Tibial nerve (tissue), 4 donors: ENCODE measurements at places on chromosomes 1 and 21. TPM values are rescaled to one million over a fixed set of nuclear protein-coding genes. Genes with fewer than 3 reads are reported as not detected.

GRCh38 chr1:175072099-175072951 is 4.7 kb downstream of the TNN start:
- no peak for DNase-seq

DNA sequence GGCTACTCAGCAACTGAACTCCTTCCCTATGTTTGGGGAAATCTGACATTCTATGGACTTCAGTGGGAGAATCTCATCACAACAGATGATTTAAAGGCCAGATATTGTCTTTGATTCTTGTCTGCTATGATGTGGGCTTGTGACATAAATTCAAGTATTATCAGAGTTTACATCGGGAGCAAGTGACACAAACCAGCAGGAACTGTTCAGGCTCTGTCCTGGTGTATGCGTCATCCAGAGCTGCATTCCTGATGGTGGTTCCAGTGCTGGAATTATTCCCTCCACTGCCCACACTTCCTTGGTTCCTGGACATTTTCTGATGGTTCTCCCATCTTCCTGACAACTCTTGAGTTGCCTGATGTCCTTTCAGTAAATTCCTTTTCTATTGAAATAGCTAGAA is 10.8 kb upstream of the LSM10 start:
- DNase-seq: no peak

DDR2 gene
- total RNA-seq: 112 TPM

- DNase-seq: no peak
Observed at GRCh38 chr1:86557739-86558138, 10.9 kb downstream of the CLCA4 start.

- DNase-seq: no peak
Observed at GRCh38 chr1:23601968-23602876, 42.9 kb upstream of the ID3 start.

IGFN1 gene
- total RNA-seq: not detected

- no peak for DNase-seq
Observed at GRCh38 chr1:71753746-71754145, 528.6 kb downstream of the NEGR1 start.

TTC39A gene
- 0.84 TPM for total RNA-seq
